CD4-positive, alpha-beta T cell treated with Interferon gamma for 1 hour (primary cell): ENCODE measurements at places on chromosomes 16 and 17.

GRCh38 chr16:86037999-86038925 is 139.3 kb downstream of the IRF8 start:
- DNase-seq, result no peak

DNA sequence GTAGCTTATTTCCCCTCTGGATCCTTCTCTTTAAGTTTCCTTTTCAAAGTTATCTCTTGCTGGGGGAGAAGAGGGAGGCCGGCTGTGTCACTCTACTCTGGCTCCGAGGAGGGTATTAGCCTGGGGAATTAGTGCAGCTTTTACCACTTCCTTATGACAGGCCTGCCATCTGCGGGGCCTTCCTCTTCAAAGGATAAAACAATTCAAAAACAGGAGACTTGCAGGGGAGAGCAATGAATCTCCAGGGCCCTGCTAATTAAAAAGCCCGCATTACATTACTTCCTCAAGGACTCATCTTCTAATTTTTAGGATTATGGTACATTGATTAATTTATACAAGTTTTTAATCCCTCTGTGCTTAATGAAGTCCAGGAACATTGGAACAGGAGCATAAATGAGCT is 190.9 kb upstream of the CDH5 start:
- DNase-seq, result no peak

DNA sequence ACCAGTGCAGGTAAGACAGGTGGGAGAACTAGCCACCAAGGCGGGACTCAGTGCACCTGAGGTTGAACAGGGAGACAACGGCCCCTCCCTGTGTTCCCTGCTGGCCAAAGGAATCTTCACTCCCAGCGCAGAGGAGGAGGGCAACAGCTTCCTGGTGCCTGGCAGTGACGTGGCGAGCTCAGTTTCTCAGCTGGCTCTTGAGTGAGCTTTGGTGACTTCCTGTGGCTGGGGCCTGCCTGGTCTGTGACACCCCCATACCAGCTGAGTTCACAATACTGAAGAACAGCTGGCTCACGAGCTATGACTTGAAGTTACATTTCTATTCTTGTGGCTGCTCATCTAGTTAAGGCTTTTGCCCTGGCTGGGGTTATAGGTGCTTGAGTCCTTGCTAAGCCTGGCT is 26.1 kb downstream of the WNT9B start:
- DNase-seq, result no peak

GRCh38 chr17:40915721-40916256 is 21.7 kb downstream of the KRT23 start:
- no peak for DNase-seq

GRCh38 chr17:73654241-73654640 is 10.0 kb upstream of the SDK2 start:
- DNase-seq, result no peak

- DNase-seq, result no peak
These were observed 293.6 kb upstream of the CDH11 start for GRCh38 chr16:65415460-65415859.
